ENCODE measurements at places on chromosomes 16 and 17.

DNA sequence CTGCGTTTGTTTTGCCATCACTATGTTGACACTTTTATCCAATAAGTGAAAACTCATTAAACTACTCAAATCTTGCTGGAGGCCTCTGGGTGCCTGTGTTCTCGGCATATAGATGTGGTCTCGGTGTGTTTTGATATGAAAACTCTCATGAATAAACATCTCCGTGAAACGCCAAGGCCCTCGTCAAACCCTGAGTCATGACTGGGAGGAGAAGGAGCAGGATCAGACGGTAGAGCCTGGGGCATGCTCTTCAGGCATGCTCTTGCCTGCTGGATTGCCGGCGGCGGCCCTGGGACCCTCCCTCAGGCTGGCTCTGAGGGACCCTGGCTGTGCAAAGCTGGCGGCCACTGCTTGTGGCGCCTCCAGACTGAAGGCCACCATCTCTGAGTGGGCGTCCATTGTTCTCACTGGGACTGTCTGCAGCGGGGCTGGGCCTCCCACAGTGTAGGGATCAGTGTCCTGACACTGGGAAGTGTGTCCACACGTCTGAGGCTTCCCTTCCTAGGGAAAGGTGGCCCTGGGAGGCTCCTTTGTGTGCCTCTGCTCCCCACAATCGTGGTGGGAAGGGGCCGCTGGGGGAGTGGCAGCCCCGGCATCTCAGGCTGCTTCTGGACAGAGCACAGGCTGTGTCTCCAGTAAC lies 1.7 kb upstream of the NPB start:
- no peak for DNase-seq

GRCh38 chr17:78300962-78301820 lies 58.7 kb downstream of the SOCS3 start:
- no peak for DNase-seq

DNA sequence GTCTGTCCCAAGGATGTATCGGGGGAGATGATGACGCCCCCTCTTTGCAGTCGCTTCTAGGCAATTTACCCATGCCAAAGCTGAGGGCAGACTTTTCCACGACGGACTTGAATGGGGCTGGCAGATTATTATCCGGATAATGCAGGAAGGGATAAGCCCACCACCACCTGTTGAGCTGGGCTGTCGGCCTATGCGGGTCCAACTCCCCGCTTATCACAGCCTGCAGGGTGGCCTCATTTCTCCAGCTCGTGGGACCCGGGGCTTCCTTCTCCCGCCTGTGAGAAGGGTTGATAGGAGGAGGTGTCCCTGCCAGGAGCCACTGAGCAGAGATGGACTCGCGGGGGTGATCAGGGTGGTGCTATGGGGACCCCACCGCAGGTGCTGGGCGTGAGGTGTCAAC lies 559 bp downstream of the CACNG5 start:
- DNase-seq, result no peak

DNA sequence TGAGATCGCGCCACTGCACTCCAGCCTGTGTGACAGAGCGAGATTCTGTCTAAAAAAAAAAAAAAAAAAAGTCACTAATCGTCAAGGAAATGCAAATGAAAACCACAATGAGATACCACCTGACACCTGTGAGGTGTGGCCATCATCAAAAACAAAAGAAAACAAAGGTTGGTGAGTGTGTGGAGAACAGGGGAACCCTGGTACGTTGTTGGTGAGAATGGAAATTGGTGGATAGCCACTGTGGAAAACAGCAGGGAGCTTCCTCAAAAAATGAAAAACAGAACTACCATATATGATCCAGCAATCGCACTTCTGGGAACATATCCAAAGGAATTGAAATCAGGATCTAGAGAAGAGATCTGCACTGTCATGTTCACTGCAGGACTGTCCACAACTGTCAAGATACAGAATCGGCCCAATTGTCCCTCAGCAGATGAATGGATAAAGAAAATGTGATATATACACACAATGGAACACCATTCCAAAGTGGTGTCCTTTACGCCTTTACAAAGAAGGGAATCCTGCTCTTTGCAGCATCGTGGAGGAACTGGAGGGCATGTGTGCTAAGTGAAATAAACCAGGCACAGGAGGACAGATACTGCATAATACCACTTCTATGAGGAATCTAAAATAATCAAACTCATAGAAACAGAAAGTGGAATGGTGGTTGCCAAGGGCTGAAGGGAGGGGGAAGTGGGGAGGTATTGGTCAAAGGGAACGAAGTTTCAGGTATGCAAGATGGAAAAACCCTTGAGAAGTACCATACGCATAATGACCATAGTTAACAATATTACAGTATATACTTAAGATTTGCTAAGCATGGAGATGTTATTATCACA lies 63.5 kb upstream of the PLCG2 start:
- DNase-seq, result no peak

GRCh38 chr17:50425682-50426471 lies at the start of gene ACSF2:
Gene ACSF2 (plus strand): TSS chr17:50426218. CDS start chr17:50426262, 44 bp downstream.
- DNase-seq, result peak; percentile 82

DNA sequence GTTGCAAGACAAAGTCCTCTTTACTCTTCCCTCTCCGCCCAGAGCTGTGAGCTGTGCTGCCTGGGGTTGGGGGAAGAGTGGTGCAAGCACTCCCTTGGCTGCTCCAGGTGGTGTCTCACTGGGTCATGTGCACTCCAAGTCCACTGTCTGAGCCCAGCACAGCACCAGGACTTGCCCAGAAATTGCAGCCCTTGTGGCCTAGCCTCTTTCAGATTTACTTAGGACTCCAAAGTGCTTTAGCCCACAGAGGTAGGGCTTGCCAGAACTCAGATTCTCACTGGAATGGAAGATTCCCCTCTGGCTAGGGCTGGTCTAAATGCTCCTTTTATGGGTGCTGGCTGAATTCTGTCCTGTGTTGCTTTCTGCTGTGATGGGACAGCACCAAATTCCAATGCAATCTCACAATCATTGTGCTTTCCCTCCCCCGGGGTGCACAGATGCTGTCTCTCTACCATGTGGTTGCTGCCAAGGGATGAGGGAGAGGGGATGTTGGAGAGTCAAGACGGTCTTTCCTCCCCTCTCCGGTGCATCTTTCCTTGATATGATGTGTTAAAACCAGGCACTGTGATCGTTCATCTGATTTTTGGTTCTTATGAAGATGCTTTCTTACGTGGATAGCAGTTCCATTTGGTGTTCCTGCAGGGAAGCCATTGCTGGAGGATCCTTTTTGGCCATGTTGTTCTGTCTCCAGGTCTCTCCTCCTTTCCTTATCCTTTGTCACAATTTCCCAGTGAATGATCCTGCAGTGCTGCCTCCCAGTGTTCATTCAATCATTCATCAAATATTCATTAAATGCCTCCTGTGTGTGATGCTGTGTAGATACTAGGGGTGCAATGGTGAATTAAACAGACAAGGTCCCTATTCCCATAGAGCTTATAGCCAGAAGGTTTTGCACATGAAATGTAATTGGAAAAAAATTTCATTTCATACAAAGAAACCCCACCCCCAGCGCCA lies 216.3 kb downstream of the SPECC1 start:
- DNase-seq, result no peak

DNA sequence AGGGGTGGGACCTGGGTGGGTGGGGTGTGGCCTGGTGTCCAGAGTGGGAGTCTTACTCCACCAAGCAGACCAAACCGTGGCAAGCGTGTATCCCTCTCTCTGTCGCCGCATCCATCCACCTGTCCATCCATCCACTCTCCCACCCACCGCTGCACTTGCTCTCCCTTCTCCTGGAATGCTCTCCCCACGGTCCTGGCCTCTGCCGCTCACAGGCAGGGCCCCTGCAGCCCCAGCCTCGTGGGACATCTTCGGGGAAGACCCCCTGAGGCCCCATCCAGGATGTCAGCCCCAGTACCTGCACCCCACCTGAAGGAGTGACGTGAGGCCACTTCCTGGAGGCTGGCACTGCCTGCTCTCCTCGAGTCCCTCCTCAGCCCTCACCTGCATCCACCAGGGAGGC lies 189.5 kb upstream of the GSE1 start:
- DNase-seq, result no peak

- no peak for DNase-seq
These were observed 87.3 kb downstream of the YPEL2 start for GRCh38 chr17:59418732-59419166.

- DNase-seq, result no peak
These were observed 1.8 kb downstream of the ODF4 start for GRCh38 chr17:8341456-8341855.

DNA sequence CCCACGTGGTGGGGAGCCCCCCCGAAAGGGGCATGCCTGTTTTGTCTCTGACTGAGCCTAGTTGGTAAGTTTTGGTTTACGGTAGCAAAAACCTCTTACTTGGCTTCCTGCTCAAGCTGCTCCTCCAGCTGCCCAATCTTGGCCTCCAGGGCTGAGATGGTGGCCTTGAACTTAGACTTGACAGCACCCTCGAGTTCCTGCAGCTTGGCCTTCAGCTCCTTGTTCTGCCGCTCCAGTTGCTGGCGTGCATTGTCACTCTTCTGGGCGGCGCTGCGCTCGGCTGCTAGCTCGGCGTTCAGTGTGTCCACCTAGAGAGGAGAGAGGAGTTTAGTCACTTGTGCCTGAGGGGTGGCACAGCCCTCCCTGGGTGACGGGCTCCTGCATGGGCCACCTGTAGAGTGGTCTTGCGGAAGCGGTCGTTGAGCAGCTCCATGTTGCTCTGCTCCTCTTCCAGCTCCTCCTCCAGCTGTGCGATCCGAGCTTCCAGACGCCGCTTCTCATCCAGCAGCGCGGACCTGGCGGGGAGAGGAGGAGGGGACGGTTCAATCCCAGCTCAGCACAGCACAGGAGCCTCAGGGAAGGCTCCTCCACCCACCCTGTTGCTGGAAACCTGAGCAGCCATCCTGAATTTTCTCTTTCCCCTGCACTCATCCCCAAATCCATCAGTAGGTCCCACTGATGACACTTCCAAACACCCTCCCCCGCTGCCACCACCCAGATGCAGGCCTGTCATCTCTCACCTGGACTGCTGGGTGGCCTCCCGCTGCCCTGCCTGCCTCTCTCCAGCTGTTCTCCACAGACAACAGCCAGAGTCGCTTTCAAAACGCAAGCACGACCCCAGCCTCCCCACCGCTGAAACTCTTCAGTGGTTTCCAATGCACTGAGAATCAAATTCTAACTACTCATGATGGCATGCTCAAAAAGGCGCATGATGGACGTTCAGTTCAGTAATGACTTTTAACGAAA lies 44.6 kb downstream of the NDEL1 start:
- no peak for DNase-seq

DNA sequence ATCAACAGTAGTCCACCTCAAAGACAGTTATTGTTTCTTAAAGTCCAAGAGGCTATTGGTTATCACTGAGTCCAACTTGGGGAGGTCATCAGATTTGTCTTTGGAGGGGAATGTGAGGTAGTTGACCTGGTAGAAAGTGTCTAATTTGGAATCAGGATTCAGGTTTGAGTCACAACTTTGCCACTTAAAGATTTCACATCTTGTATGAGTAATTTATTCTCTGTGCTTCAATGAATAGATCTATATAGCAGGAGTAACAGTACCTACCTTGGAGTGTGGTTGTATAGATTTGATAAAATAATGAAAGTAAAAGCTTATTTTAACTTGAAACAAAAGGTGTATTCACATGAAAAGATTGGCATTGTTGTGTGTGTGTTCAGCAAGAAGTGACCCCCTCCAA lies 119.3 kb upstream of the TBX2 start:
- no peak for DNase-seq

DNA sequence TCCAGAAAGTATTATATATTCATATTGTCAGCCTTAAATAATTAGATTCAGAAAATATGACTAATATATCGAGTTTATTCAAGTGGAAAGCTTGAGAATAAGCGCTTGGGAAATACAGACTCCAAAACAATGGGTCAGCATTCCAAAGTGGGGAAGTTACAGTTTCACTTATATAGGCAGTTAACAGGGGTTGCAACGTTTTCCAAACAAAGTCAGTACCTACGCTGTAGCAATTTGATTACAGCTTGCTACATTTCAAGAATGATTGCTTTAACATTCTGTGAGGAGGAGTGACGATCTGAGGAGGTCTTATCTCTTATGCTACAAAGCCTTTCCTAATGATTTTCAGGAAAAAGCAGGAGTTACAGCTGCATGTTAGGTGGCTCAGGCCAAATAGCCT lies 34.2 kb upstream of the HS3ST3A1 start:
- DNase-seq, result no peak

DNA sequence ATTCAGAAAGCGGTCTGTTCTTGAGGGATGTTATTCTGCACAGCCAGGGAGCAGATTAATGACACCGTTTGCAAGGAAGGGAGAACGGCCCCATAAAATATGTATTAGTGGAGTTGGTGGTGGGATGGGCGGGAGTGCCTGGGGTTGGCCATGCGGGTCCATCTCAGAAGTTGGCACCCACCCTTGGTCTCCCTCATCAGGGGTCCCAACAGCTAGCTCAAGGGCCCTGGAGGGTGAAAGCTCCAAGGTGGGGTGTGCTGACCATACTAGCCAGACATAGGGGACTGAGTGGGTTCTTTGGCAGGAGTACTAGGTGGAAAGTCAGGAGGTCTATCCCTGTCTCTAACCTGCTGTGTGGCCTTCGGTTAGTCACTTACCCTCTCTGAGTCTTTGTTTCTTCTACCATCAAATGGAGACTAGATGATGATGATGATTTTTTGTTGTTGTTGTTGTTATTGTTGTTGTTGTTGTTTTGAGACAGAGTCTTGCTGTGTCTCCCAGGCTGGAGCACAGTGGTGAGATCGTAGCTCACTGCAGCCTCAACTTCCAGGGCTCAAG lies 83.2 kb upstream of the BRD7 start:
- no peak for DNase-seq

DNA sequence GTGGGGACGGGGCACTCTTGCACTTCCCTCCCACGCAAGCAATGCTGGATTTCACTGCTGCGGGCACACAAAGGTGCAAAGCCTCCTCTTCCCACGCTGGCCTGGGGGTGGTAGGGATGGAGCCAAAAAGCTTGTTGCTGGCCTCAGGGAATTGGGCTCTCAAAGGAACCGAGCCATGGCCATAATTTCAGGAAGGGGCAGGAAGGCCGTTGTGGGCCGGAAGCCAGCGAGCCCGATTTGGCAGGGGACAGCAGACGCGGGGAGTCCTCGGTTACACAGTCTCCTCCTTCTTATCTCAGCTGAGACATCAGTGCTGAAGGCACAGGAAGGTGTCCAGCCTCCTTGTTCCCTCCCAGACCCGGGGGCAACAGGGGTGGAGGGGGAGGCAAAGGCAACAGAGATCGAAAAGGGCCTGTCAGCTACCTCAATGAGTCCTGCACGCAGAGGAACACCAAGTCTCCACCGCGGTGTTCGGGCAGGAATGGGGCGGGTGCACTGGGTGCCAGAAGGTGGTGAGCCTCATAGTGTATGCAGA lies 59.5 kb downstream of the SLFN11 start:
- peak; percentile 79 for DNase-seq

GRCh38 chr17:12048843-12049473 lies 28.3 kb downstream of the MAP2K4 start:
- no peak for DNase-seq

DNA sequence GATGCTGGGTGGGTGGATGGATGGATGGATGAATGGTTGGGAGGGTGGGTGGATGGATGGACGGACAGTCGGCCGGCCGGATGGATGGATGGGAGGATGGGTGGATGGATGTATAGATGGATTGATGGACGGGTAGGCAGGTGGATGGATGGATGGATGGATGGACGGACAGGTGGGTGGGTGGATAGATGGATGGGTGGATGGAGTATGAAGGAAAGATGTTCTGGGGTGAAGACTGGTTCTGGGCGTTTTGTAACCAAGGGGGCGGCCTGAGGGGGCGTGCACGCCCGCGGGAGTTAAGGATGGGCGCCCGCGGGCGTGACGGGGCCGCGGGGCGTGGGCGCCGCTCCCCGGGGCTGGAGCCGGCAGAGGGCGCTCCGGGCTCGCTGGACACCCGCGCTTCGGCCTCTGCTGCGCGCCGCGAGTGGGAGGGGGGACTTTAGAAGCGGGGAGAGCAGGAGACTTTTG lies at the start of gene NECAB2:
TSS of gene NECAB2 (plus strand) at position 407 of the 468 bp plus-strand sequence. CDS start 405 bp downstream, outside the sequence.
- DNase-seq, result peak; percentile 40

Measured in heart right ventricle (tissue), 16 donors.